Mesendoderm (in vitro differentiated cells): ENCODE measurements at places on chromosomes 2 and 18.

- DNase-seq, result peak; percentile 98
These were observed 133.8 kb downstream of the ARL4C start for GRCh38 chr2:234363011-234363487.

DNA sequence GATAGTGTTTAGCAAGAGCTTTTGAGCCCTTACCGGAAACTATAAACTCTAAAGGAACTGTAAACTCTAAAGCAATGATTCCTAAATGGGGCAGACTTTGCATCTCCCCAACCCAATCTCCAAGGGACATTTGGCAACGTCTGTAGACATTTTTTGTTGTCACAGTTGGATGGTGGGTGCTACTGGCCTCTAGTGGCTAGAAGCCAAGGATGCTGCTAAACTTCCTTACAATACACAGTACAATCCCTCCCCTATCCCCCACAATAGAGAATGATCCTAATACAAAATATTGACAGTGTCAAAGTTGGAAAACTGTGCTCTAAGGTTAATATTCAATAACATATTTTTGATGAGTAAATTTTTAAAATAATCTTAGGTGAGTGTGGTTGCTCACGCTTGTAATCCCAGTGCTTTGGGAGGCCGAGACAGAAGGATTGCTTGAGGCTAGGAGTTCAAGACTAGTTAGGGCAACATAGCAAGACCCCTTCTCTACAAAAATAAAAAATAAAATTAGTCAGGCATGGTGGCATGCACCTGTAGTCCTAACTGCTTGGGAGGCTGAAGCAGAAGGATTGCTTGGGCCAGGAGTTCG lies 66.7 kb downstream of the PTPN4 start:
- DNase-seq, result peak; percentile 77

GRCh38 chr2:66601624-66602023 lies 166.7 kb downstream of the MEIS1 start:
- DNase-seq, result no peak

DNA sequence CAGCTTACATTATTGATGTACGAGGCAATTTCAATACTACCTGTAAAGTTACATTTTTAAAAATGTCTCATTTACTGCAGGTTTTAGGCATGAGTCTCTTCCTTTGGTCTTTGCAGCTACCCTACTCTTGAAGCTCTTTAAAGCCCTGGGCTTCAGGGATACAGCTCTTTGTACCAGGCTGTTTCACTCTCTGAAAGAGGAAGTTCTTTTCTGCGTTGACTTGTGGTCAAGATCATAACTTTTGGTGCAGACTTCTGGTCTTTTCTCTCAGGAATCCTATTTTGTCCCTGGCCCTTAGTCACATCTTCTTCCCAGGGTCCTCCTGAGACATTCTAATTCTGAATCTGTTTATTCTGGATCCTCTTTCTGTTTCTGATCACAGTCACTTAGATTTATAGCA lies 16.6 kb upstream of the HRH4 start:
- DNase-seq, result no peak

GRCh38 chr18:66533693-66534092 lies 70.2 kb downstream of the CDH19 start:
- no peak for DNase-seq

- DNase-seq, result no peak
These were observed 400.9 kb downstream of the TSN start for GRCh38 chr2:122156176-122156890.

GRCh38 chr2:13193900-13194299 lies 477.2 kb downstream of the TRIB2 start:
- peak; percentile 72 for DNase-seq

GRCh38 chr18:36527051-36527450 lies 229.5 kb downstream of the FHOD3 start:
- DNase-seq, result no peak

GRCh38 chr2:64524604-64525316 lies 632 bp downstream of the AFTPH start:
- peak; percentile 74 for DNase-seq
